ENCODE measurements at places on chromosomes 5 and 9.

GRCh38 chr5:84637662-84638375, 253.1 kb upstream of the EDIL3 start:
- no peak for DNase-seq

DNA sequence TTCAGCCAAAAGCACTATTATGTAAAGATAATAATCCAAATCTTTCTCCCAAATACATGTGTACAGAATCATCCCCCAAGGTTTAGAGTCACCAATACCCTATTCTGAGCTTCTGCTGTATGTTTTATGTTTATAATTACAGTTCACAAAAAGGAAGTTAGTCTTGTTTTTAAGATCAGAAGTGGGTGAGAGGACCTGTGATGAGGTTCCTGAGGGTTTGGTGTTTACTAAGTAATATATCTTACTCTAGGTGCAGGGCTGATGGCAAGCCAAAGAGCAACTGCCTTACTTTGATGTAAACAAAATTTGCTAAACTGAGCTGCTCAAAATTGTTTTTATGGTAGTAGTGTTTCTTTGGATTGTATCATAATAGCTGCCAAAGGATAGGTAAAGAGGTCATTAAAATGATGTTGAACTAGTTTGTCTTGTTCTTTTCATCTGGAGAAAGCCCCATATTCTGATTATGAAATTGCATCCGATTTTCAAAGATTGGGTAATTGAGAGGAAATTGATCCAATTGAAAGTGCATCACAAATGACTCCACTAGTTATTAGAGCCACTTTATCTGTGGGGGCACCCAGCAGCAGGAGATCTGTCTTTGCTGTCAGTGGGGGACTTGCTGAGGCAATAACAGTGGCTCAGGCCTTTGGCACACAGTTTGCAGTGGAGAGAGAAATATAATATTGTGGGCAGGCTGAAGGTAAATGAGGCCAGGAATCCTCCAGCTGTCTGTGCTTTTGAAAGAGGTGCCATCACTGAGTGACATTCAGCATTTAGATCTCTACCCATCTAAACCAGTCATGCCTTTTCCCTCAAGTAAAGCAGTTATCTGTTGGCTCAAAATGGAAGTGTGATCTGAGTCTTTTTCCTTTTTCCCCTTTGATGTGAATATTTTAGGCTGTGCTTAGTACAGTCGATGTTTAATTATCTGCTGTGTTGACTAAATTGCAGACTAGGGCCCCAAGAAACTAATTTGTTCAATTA, 14.1 kb downstream of the TRIM32 start:
- DNase-seq = no peak

- DNase-seq = peak; percentile 79
Observed at GRCh38 chr5:169876386-169876785, 103.9 kb downstream of the INSYN2B start.

DNA sequence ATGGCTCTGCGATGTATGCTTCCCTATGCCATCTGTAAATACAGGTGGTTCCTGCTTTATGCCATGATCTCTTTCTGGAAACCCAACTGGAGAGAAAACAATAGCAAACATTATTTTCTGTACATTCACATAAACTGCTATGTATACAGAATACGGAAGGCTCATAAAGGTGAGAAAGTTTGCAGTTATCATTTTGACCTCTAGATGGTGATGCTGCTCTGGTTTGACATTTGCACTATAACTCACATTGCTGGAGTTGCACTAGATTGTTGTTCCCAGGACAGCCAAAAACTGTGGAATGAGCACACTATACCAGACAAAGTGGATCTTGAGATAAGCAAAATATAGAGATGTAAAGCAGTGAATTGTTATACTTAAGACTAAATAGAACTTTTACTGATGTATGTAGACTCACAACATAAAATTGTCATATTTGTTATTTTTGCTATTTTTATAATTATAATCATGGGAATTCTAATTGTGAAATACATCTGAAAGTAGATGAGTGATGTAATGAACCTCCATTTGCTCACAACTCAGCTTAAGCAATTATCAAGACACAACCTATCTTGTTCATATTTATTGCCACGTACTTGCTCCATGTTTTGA, 246.5 kb downstream of the PTPRD start:
- peak; percentile 1 for DNase-seq

- DNase-seq = no peak
Observed at GRCh38 chr5:135501965-135502364, 33.8 kb downstream of the NEUROG1 start.

DNA sequence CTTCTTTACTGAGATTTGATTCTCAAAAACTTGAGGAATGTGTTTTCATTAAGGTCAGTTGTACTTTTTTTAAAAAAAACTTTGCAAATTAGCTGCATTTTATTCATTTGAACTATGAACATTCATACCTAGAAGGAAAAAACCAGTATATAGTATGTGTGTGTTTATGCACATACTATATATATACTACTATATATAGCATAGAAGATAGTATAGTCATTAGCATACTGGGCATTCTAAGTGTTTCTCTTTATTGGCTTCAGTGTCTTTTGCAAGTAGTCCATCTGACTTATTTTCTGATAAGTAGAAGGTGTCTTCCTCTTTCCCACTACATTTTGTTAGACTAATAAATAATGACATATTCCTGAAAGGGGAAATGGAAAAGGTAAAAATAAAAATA, 33.0 kb downstream of the ELOVL7 start:
- DNase-seq = no peak

DNA sequence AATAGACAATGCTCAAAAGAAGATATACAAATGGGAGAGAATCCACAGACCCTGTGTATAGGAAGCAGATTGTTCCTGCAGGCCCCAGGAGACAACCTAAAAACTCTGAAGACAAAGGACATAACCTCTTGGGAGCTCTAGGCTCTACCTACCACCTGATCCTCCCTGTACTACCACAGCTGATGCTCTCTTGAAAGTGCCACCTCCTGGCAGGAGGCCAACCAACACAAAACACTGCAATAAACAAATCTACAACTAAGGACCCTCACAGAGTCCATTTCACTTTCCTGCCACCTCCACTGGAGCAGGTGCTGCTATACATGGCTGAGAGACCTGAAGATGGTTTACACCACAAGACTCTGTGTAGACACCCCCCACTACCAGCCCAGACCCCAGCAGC, 49.0 kb downstream of the STARD4 start:
- DNase-seq = no peak

DNA sequence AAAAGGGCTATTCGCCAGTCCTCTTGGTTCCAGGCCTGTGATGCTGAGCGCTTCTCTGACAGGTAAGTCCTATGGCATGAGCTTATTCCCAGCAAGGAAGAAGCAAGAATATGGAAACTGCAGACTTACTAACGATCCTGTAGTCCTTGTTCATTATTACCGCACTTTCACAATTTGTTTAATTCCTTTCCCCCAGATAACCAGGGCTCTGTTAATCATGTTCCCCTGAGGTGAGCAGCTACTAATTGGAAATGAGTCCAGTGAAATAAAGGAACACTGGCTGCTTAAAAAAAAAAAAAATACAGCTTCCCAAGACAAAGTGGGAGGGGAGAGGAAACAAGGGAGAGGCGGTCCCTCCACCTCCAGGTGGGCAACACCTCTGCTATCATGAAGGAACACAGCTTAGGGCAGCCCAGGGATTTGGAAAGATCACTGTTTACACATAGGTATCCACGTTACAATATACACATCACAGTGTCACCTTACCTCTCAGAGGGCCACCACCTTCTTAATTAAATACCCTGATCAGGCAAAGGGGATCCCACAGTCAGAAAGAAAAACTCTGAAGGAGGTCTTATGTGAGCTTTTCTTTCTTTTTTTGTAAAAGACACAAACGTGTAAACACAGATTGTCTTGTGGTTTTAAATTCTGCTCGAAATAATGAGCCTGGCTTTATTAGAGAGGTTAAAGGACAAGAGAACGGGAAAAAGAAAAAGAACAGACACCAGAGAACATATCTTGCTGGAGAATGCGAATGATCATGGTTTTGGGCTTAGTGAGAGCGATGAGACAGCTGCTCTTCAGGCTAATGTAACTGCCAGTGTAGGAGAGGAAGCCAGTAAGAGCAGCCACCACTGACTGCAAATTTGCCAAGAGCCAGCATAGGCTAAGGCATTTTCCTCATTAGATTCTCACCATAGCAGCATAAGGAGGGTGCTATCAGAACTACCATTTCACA, 258.6 kb downstream of the CRB2 start:
- DNase-seq = no peak

- no peak for DNase-seq
Observed at GRCh38 chr5:150723845-150724244, 23.0 kb upstream of the RBM22 start.

- no peak for DNase-seq
Observed at GRCh38 chr5:34675857-34676256, 19.7 kb downstream of the RAI14 start.

DNA sequence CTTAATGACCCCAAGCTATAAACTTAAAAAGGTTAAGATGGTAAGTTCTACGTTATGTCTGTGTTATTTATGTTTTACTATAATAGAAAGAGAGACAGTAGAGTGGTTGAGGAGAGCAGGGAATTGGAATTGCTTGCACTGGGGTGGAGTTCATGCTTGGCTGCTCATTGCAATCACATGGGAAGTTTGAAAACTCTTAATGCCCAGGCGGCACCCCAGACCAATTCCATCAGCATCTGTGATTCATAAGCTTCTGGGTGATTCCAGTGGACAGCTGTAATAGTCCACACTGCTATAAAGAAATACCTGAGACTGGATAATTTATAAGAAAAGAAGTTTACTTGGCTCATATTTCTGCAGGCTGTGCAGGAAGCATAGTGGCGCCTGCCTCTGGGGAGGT, 323.9 kb upstream of the MSX2 start:
- DNase-seq = no peak

DNA sequence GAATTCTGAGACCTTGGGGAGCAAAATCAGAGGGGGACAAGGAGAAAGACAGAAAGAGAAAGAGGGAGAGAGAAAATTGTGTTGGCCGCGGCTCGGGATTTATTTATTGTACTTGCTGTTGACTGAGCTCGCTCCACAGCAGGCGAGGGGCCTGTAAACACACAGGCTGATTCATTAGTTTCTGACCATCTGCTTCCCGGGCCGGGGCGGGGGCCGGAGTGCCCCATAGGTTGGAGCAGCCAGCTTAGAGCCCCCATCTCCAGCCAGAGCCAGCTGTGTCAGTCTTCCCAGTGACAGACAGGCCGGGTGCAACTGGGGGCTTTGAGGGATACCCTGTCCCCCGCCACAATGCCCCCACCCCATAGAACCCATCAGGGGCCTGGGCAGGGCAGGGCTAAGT, 30.9 kb downstream of the NTNG2 start:
- DNase-seq = no peak

DNA sequence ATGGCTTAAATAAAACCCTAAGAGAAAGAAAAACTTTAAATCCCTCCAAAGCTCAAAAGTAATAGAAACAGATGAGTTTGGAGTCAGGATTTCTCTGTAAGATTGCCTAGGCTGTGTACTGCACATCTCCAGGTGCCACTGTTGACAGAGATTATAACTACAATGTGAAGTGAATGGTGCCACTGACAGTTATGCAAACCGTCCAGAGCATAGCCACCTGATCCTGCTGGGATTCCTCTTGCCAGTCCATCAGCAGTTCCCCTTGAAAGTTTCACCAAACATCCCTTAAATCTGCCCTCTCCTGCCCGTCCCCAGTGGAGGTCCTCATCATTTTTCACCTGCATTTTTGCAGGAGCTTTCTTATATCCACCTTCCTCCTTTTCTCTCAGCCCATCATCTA, 42.5 kb downstream of the FXN start:
- no peak for DNase-seq

DNA sequence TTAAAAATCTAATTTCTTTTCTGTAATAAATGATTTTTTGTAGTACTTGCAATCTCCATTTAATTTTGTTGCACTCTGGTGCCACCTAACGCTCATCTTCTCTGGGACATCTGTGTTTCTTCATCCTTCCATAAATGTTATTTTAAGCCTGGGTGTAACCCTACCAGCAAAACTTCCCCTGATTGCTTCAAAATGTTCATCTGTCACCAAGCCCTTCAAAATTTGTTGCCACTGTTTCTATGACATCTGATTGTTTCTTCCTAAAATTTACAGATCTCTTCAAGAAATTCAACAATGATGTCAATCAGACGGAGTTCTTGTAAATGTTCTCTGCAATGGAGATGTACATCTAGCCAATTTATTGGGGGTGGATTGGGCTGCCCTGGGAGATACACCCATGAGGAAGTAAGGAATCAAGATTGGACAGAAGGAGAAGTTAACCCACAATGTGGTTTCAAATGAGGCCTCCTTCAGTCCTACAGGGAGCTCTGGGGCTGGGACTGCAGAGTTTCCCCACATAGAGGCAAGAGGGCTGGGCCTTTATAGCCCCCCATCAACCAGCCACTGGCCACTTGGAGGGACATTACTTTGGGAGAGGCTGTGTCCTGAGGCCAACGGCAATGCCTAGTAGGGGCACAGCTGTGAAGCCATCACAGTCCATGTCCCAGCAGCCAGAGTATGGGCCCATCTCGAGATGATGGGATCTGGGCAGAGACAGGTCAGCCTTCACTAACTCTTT, 23.3 kb downstream of the MCTP1 start:
- peak; percentile 50 for DNase-seq

GRCh38 chr9:94445863-94446262, 109.0 kb upstream of the PCAT7 start:
- DNase-seq = no peak

GRCh38 chr5:134714120-134714519, 24.2 kb upstream of the CAMLG start:
- DNase-seq = no peak

DNA sequence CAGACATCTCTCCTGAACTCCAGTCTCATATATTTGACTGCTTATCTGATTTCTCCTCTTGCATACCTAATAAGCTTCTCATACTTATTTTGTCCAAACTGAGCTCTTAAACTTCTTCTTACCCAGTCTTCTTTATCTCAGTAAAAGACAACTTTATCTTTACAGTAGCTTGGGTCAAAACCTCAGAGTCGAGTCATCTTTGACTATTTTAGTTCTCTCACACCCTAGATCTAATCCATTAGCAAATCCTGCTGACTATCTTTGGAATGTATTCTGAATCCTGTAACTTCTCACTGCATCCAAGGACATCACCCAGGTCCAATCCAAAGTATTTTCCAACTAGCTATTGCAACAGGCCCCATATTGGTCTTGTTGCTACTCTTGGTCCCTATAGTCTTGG, 11.8 kb upstream of the JAK2 start:
- no peak for DNase-seq

- no peak for DNase-seq
Observed at GRCh38 chr9:134982311-134982710, 64.6 kb upstream of the FCN1 start.

DNA sequence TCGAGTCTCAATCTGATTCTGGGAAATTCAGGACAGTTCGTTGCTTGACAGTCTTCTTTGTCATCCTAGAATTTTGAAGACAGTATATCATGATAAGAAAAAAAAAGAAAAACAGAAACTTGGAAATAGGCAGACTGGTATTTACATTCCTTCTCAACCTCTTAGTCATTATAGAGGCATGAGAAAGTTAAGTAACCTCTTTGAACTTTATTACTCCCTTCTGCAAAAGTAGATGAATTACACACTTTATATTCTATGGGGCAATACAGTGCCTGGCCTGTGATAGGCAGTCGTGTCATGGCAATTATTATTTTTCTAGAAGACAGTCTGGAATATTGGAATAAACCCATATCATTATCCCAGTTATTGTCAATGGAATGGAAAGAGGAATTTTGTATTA, 828.9 kb downstream of the TLR4 start:
- DNase-seq = peak; percentile 77
